ENCODE measurements at places on chromosomes 2 and 18.

DNA sequence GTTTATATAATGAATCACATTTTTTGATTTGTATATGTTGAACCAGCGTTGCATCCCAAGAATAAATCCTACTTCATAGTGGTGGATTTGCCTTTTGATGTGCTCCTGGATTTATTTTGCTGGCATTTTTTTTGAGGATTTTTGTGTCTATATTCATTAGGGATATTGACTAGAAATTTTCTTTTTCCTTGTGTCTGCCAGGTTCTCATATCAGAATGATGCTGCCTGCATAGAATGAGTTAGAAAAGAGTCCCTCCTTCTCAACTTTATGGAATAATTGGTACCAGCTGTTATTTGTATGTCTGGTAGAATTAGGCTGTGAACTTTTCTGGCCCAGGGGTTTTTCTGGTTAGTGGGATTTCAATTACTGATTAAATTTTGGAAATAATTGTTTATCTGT is 457.4 kb upstream of the DSEL start:
- no peak for DNase-seq

DNA sequence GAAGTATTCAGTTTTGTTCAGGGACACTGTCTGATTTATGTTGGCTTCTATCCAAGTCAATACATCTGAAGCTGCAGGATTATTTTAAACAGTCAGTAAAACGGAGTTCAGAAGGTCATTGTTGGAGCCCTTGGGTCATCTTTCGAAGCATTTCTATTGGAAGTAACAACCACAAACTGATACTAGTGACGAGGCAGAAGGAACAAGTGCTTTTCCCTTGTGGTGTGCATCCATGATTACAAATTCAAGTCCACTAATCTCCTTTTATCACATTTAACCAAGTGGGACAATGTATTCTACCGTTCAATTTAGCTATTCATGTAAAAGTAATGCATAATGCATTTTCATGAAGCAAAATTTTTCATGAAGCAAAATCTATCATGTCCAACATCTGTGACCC is 76.9 kb downstream of the CD226 start:
- DNase-seq: no peak

GRCh38 chr2:230521386-230521785 is 105.4 kb downstream of the SP100 start:
- no peak for DNase-seq

GRCh38 chr2:144082327-144082726 is 437.6 kb downstream of the ZEB2 start:
- no peak for DNase-seq

GRCh38 chr2:207073801-207074678 is 91.7 kb downstream of the KLF7 start:
- DNase-seq: peak; percentile 48

DNA sequence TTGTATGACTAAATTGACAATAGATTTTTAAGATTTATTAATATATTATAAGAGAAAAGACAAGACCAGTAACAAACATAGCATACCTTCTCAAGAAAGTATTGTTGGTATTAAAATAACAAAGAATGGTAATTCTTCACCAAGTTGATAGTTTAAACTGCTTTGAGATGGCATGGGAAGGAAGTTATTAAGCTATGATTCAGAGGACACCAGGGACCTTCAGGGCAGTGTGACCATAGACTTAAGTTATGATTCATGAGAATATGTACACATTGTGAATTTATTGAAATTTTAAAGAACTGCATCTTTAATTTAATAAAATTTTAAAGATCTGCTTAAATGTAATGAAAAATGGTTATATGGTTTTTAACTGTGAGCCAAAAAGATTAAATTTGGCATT is 205.7 kb downstream of the DSEL start:
- no peak for DNase-seq

GRCh38 chr2:118836411-118836930 is 11.0 kb downstream of the EN1 start:
- no peak for DNase-seq

DNA sequence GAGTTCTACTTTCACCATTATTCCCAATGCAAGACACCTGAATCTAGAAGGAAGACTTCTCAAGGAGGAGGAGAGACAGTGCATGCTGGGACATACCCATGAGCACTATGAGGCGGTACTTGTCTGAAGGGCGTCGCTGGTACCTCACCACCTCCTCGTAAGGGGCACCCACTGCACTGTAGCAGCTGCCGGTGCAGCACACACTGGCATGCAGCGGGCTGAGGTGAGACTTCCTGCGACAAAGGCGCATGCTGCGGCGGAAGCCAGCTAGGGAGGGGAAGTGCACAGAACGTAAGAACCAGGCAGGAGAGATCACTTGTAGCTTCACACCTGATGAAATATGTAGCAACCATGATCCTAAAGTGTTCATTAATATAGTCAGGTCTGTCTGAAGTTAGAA is 12.8 kb upstream of the TMEM237 start:
- DNase-seq: no peak

GRCh38 chr2:149430743-149431736 is 100.7 kb downstream of the LYPD6 start:
- DNase-seq: no peak

DNA sequence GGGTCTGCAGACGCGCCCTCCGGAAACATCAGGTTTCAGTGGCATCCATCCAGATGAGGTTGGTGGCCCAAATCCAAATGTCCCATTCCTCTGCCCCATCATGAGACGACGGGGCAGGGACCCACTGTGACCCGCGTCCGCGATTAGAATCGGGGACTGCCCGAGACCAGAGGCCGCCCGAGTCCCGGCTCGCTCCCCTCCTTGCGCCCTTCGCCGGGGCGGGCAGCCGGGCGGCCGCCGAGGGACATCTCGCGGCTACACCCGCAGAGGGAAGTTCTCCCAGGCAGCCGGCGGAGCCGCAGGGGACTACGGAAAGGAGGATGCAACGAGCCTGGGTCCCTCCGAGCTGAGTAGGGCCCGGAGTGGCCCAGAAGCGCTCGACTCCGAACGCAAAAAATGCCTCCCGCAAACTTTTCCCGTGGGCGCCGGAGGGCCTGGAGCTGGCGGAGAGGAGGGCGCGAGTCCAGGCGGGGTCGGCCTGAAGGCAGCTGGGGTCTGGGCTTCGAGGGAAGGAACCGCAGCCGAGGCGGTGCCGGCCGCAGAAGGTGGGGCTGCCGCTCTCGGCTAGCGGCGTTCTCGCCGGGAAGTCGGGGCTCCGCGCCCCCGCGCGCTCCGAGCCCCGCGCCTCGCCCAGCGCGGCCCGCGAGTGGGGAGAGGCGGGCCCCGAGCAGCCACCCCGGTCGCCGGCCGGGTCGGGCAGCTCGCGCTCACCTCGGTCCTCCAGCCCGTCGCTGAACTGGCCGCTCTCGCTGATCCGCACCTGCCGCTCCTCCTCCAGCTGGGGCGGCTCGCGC is 580 bp downstream of the TMEM163 start:
- peak; percentile 44 for DNase-seq
